ENCODE measurements at places on chromosomes 13 and 19.

DNA sequence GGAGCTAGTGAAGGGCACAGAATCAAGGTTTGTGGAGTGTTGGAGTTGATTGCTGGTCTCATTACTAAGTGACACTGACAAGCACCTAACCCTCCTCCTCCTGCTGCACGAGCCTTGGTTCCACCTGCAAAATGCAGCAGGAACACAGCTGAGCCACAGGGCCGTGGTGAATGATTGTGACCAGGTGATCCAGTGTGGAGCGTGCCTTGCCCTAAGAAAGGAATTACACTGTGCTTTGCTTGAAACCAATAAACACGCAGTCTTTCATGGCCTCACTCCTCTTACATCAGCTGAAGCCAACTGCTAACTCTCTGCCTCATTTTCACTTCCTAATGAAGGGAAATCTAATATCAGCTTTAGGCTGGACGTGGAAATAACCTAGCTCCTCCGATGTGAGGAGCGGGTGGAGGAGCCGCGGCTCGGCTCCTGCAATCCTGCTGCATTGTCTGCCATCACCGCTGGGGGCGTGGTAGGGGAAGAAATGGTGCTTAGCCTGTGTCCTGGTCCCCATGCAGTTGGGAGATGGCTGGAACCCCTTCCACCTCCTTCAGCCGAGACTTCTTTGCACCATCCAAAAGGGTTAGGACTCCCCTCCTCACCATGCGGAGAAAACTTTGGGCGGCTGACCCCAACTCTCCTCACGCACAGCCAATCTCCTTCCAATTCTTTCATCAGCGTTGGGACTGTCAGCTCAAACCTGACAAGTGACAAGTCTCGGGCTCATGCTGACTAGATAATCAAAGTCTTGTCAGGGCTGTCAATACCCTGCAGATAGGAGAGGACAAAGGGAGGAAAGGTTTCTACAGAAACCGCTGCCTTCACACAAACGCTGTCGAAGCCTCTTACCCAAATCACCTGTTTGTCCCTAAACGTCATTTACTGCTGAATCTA lies 427.9 kb downstream of the ZNF536 start:
- no peak for DNase-seq

- no peak for DNase-seq
Observed at GRCh38 chr19:7258041-7258839, 36.0 kb downstream of the INSR start.

DNA sequence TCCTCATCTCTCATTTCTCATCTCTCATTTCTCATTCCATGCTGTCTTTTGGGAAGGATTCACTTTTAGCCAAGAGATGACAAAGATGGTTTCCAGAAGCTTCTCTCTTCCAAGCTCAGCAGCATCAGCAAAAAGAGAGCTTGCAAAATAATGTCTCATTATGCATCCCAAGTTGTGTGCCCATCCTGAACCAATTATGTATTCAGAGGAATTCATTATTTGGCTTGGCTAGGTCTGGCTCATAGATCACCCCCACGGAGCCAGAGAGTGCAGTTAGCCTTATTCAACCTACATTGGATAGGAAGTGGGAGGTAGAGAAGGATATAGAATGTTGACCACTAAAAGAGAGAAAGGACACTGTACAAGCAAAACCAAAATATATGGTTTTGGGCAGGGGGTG lies 5.4 kb upstream of the OLFM2 start:
- DNase-seq = no peak

DNA sequence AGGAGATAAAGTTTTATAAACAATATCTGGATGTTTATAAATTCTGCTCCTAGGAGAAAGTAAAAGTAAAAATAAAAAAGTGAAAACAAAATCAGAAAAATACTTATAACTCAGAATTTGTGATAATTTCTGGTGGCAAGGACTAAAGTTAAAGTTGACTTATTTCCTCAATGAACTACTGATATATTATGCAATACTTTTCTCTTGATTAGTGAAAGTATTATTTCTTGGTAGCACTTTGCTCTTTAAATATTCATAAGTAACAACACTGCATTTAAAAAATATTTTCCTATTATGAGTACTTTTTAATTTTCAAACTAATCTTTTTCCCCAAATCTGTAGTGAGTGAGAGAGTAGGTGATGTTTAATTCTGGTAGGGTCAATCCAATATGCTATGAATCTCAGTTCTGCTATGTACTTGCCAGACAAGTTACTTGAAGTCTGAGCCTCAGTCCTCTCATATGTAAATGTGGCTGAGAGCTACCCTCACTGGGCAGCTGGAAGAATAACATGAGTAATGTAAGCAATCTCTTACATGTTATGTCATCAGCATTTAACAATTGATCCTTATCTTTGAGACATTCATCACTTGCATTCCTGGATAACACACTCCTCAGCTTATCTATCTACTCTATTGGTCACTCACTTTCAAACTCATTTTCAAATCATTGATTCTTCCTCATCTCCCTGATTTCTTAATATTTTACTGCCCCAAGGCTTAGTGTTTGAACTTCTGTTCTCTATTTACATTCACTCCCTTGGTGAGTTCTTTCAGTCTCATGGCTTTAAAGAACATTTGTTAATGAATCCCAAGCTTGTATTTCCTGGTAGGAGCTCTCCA lies 239.0 kb downstream of the RGCC start:
- peak; percentile 80 for DNase-seq

- DNase-seq = no peak
Observed at GRCh38 chr19:43609872-43610271, 2.0 kb upstream of the SRRM5 start.

- DNase-seq = peak; percentile 43
Observed at GRCh38 chr19:11111771-11112144, 22.5 kb downstream of the LDLR start.

GRCh38 chr19:48363810-48364597 lies at the start of the genes SYNGR4 and TMEM143:
Gene SYNGR4 (plus strand): TSS chr19:48364367. CDS start chr19:48365843, 1,476 bp downstream.
Gene TMEM143 (minus strand): TSS chr19:48363940. CDS start chr19:48363920, 20 bp downstream.
- peak; percentile 97 for DNase-seq

DNA sequence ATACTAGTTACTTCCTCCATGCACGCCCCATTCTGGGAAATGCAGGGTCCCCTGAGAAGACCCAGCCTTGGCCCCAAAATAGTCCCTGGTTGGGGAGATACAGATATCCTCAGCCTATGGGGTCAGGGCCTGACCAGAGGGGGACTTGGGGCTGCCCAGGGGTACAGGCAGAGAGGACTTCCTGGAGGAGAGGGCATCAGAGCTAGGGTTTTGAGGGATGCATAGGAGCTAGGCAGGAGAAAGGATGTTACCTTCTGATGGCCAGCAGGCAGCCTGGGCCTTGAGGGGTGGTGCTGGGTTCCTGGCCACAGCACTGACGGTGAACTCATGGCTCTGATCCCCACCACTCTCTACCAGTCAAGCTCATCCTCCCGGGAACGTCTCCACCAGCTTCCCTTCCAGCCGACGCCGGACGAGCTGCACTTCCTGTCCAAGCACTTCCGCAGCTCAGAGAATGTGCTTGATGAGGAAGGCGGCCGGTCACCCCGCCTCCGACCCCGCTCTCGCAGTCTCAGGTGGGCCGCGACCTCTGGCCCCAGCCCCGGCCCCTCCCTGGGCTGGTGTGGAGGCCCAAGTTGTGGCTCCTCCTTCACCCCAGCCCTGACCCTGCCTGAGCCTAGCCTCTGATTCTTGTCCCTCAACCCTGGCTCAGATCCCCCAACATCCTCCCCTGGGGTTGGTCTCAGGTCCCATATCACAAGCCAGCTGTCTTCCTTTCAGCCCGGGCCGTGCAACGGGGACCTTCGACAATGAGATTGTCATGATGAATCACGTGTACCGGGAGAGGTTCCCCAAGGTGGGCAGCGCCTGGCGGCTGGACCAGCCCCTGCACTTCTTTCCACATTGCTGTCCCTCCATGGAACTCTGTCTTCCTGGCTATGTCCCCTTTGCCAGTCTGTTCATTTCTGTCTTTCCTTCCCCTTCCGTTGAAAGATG lies 25.6 kb downstream of the MAST3 start:
- no peak for DNase-seq

GRCh38 chr13:99760456-99760855 lies 211.1 kb downstream of the ZIC5 start:
- DNase-seq = no peak

GRCh38 chr13:77507931-77508776 lies 27.4 kb upstream of the SCEL start:
- peak; percentile 92 for DNase-seq

DNA sequence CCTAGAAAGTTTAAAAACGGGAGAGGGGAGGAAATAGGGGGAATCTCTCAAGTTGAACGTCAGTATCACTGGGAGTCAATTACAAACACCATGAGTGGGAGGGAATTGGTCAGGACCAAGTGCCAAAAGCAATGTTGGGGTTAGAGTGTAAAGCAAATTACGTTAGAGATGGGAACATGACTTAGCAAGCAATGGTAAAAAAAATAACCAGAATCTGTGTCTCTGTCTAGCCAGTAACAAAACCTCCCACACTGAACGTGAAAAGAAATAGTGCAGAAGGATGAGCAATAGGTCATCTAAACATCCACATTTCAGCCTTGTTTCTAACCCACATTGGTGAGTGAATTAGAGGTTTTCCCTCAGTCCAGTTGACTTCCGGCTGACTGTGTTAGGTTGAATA lies 242.2 kb downstream of the COG6 start:
- DNase-seq = no peak

GRCh38 chr13:32838945-32839344 lies 177.3 kb upstream of the KL start:
- peak; percentile 56 for DNase-seq

- peak; percentile 73 for DNase-seq
Observed at GRCh38 chr19:38634757-38635482, 12.5 kb upstream of the ACTN4 start.

DNA sequence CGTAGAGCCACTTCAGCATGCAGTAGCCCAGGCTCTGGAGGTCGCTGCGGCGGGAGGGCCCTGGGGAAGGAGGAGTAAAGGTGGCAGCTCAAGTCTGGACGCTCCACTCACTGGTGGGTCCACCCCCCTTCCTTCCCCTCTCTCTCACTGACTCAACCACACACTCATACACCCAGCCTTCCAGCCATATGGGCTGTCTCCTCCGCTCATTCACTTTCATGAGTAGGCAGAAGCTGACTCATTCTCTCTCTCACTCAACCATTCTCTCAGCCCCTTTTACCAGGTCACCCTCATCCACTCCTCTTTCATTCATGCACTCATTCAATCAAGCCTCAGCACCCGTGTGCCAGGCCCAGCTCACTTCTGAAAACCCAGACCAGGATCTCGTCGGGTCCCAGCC lies 27.5 kb upstream of the SIGLEC11 start:
- peak; percentile 87 for DNase-seq

DNA sequence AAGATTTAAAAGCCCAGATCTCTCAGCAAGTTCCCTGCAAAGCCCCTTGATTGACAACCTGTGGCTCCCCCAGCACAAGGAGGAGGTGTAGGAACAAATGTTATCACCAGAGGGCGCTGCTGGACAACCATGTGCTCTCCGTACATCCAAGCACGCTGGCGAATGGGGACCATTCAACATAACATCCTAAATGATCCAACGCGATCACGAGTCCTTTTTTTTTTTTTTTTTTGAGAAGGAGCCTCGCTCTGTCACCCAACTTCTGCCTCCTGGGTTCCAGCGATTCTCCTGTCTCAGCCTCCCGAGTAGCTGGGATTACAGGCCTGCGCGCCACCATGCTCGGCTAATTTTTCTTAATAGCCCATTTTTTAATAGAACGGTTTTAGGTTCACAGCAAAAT lies 52.0 kb downstream of the NWD1 start:
- peak; percentile 93 for DNase-seq

GRCh38 chr13:54165581-54166215 lies 1137.1 kb downstream of the OLFM4 start:
- no peak for DNase-seq

DNA sequence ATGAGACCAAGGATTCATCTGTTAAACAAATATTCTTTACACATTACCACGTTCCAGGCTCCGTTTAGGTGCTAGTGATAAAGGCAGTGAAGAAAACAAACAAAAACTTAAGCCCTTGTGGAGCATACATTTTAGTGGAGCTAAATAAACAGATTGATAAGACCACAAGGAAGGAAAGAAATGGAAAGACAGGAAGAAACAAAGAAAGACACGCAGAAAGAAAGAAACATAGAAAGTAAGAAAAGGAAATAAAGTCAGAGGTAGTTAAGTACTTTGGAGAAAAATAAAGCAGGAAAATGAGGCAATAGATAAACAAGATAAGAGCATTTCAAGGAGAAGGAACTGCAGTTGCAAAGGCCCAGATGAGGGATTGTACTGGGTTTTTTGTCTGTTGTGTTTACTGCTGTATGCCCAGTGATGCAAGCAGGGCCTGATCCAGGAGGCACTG lies 998 bp downstream of the NFKBIB start:
- no peak for DNase-seq

DNA sequence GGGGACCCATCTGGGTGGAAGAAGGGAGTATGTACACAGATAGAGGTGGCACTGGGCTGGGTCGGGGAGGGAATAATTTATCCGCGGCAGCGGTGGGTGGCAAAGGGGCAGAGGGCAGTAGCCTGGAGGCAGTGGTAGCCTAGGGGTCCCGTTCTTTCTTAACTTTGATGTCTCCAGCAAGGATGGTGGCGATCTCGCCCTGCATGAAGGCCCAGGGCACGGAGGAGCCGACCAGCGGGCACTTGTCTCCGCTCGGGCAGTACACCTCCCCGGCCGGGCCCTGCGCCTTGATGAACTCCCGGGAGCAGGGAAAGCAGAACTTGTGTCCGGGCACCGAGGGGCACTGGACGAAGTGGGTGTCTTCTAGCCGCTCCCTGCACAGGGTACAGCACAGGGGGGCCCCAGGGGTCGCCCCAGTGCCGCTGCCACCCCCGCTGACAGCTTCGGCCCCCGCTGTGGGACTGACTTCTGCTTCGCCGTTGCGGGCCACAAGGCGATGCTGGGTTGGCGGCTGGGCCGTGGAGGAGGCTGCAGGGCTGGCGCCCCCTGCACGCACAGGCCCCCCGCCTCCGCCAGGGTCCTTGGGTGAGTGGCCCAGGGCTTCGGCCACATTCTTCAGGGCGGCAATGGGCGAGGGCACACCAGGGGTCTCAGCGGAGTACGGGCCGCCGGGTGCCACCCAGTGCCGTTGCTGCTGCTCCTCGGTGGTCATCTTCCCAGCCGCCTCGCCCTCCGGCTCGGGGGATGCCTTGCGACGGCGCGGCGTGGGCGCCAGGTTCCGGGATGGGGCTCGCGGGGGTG lies 1.9 kb downstream of the IRF2BP1 start:
- no peak for DNase-seq

DNA sequence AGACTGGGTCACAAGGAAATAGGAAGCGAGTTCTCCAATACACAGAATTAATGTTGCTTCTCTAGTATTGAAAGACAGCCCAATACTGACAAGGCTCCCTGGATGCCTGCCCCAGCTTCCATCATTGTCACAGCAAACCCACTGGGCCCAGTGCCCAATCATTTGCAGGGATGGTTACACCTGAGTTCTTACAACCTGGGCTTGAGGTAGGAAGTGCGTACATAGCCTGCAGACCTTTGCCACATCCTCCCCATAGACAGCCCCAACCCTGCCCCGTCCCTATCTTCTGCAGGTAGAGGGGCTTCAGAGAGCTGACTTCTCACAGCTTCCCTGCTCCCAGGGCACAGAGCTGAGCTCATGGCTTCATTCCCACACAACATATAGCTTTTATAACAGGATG lies 108.1 kb upstream of the UBL3 start:
- DNase-seq = no peak

GRCh38 chr13:102947745-102948405 lies 102.0 kb downstream of the ERCC5 start:
- DNase-seq = peak; percentile 4

Data from PC-3 (cell line).